ENCODE measurements at places on chromosomes 7 and 10. TPM values are rescaled to one million over a fixed set of nuclear protein-coding genes. Genes with fewer than 3 reads are reported as not detected.
A peak's percentile ranks its signal among the peaks of the same experiment; 100 is the strongest.

The UNCX gene
- not detected for total RNA-seq

The SH2D4B gene
- total RNA-seq, result not detected

The CYP2C19 gene
- not detected for total RNA-seq

The PGAM2 gene
- 0.97 TPM for total RNA-seq

The CSTF2T gene
- total RNA-seq, result 25.0 TPM

The VAX1 gene
- 3.2 TPM for total RNA-seq

The PITX3 gene
- not detected for total RNA-seq

The PARD3 gene
- total RNA-seq, result 37.2 TPM

The ZNF727 gene
- total RNA-seq, result not detected

The OR2A42 gene
- total RNA-seq, result 0.08 TPM

GRCh38 chr10:25232204-25232603 lies 57.4 kb downstream of the GPR158 start:
- DNase-seq, result no peak

GRCh38 chr10:93742633-93743349 lies 14.9 kb upstream of the LGI1 start:
- DNase-seq, result no peak

DNA sequence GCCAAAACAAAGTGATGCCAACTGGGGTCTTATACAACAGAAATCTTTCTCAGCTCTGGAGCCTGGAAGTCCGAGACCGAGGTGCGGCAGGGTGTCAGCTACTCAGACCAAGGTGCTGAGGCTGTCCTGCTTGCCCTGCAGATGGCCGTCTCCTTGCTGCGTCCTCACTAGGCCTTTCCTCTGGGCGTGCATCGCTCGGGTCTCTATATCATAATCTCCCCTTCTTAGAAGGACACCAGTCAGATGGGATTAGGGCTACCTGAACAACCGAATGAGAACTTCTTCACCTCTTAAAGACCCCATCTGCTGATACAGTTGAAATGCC lies 244.7 kb downstream of the EBF3 start:
- no peak for DNase-seq

DNA sequence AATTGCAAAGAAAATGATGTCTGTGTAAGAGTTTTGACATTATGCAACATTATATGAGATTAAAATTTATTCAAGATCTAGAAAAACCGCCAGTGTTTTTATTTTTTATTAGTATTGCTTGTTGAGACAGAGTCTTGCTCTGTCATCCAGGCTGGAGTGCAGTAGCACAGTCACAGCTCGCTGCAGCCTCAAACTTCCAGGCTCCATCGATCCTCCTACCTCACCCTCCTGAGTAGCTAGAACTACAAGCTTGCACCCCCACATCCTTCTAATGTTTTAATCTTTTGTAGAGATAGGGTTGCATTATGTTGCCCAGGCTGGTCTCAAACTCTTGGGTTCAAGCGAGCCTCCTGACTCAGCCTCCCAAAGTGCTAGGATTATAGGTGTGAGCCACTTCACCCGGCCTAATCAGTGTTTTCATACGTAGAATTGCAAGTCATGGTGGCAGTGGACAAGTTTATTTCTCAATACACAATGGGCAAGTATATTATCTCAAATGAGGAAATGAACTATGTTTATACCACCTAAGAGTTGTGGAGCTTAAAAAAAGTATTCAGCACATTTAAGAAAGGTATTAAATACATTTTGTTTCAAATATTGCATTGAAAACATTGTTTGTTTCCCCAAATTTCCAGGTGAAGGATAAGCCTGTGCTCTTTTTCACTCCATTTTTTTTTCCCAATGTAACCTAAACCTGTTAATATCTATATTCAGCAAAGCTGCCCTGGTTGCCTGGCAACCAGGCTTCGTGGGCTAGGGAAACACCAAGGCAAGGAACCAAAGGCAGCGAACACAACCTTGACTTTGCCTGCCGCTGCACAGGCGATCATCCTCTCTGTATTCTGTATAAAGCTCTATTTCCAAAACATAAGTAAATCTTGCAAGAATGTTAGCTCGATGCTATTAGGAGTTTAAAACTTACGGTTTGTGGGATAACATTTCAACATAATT lies 163.9 kb downstream of the CACNB2 start:
- no peak for DNase-seq

DNA sequence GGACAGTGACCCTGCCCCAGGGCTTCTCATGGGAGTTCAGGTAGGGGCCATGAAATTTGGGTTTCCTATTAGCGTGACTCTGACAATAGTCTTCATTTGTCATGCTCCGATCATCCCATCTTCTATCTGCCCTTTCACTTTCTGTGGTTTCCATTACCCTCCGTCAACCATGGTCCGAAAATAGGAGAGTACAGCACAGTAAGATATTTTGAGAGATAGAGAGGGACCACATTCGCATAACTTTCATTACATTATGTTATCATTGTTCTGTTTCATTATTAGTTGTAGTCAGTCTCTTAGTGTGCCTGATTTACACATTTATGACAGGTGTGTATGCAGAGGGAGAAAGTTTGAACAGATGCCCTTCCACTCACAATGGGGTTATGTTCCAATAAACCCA lies 649.2 kb downstream of the SDK1 start:
- DNase-seq, result no peak

- no peak for DNase-seq
Measured at GRCh38 chr7:157943561-157943960, 606.8 kb downstream of the DNAJB6 start.

DNA sequence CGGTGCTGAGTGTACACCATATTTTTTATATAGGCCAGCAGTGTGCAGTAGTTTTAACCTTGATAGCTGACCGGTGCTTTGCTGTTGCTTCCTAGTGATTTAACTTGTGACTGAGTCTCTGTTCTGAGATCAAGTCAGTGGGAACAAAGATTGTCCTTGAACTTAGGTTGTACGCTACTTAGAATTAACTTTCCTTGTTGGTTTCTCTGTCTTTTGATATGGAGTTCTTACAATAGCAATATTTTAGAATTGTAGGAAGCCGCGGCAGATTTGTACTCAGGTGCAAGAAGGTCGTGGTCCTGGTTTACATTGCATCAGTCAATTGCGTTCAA lies 1.3 kb downstream of the DDX21 start:
- no peak for DNase-seq

DNA sequence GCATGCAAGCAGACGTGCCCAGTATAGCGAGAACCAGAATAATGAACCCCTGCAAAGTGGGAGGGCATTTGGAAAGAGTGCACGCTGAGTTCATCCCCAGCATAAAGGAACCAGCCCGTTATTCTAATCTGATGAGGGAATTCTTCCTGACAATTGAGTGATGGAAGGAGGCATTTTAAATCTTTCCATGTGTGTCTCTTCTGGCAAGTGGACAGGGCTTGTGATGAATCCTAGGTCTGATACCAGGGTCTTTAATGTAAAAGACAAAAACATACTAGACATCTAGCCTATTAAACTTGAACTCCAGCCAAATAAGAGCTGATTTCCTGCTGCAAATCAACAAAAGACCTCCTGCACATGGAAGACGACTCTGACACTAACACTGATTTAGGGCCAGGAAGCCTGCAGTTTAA lies 301.2 kb downstream of the DPP6 start:
- DNase-seq, result no peak

DNA sequence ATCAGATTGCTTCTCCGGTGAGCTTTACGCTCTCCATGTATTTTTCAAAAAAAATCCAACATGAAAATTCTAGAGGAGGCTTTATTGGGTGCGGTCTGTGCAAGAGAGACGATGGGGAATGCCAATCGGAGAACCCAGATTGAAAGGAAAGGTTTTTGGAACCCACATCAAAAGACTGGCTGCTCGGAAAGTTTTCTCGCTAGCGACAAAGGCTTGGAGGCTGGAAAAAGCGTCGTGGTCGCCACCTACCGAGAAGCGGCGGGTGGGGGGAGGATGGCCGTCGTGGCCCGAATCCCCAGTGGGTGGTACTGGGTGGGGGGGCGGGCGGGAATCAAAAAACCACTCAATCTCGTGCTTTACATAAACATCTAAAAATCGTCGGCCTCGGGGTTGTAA lies 1.1 kb upstream of the GTF2I start:
- DNase-seq, result no peak

DNA sequence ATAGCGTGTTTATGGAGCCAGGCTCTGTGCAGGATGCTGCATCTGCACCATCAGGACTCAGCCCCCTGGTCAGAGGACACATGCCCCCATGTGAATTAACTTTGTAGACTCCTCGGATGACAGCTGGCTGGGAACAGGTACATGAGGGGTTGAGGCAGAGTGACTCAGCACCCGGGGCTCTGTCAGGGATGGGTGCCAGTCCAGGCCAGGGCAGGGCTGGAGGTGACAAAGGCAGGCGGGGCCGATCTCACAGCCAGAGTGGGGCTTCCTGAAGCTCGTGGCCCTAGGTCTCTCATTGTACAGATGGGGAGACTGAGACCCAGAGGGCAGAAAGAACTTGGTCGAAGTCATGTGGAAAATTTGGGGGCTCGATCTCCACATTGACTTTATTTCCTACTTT lies 35.3 kb upstream of the PCBD1 start:
- DNase-seq, result no peak

DNA sequence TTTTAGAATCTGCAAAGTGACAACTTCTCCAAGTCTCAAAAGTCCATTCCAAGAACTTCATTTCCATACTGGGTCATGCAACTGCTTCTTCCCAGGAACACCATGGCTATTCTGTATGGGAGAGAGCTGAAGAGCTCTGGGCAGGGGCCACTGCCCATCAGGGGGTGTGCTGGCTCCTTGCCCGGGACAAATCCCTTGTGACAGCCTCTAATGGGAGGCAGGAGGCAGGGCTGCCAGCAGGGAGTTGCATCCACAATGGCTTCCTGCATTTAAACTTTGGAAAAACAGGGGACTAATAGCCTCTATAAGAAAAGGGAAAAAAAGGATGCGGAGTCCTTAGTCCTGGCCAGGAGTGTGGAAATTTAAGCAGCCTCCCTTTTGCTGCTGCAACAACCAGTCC lies 18.4 kb upstream of the FRMD4A start:
- DNase-seq, result no peak

GRCh38 chr10:73886085-73886529 lies 11.8 kb upstream of the CAMK2G start:
- peak; percentile 90 for DNase-seq

- no peak for DNase-seq
Measured at GRCh38 chr7:114942446-114943175, 20.7 kb downstream of the MDFIC start.

- no peak for DNase-seq
Measured at GRCh38 chr7:140680886-140681285, 8.1 kb downstream of the ADCK2 start.

- DNase-seq, result no peak
Measured at GRCh38 chr10:74039561-74040145, 41.7 kb downstream of the VCL start.

- peak; percentile 95 for DNase-seq
Measured at GRCh38 chr10:78931321-78932053, 137.3 kb upstream of the ZMIZ1 start.

DNA sequence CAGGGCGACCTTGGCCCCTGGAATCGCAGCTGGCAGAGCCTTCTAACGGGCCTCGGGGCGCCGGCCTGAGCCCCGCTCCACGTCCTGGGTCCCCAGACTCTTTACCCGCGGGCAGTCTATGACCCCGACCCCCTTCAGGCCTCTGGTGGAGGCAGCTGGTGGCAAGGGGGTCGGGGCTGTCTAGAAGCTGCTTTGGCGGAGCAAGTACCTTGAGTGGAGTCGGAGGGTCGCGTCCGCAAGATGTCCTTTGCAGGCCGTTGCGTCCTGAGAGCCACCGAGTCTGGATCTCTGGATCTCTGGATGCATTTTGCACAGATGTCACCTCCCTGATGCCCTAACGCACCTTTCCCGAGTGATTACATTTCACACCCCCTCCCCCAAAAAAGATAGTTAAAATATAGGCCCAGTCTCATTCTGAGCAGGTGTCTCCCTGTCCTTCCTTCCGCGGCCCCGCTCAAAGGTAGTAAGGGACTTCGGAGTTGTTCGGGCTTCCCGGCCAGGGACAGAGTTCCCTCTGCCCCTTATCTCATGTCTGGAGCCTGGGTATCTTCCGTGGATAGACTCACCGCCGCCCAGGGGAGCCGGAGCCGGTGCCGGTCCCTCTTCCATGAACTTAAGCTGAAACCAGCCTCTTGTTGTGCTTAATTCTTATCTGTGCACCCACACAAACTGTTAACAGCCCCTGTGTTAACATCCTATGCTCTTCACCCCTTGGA lies 457 bp downstream of the ACADSB start:
- DNase-seq, result no peak

DNA sequence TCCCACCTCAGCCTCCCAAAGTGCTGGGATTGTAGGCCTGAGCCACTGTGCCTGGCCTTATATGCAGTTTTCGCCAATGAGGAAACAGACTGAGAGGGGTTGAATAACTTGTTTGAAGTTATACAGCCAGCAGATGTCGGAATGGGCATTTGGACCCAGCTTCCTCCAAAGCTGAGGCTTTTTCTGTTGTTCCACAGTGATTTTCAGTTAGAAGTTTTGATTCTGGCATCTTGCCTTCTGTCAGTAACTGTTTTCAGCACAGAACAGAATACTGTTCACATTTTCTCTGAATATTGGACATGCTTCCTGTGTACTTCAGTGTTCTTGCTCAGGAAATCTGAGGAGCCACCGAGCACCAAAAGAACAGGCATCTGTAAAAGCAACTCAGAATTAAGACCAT lies 287.2 kb downstream of the CAMK1D start:
- no peak for DNase-seq

DNA sequence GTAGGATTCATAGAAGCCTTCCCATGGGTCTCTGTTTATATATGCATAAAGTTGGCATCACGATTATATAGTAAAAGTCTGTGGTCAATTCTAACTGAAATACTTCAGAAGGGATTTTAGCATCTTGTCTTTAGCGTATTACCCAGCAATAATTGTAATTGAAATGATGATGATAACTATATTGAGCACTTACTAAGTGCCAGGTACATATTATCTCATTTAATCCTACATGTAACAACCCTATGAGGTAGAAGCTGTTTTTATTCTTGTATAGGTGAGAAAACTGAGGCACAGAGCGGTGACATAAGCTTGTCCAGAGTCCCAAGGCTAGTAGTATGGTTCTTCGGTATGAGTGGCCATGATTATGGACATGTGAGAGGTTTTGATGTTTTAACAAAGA lies 33.8 kb downstream of the PANK1 start:
- no peak for DNase-seq

DNA sequence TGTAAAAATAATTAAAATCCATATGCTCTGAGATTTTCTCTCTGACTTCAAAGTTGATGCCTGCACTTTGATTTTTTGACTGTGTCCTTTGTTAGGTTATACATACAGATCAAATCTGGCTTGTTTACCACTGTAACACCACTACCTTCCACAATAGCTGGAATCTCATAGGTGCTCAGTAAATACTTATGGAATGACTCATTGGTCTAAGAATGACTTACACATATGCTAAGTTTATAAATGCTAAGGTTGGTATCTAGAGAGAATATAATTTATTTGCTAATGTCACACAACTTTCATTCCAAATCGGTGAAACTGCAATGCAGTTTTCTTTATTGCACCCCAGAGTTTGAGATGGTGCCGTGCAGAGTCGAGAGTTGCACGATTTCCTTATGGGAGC lies 578.5 kb downstream of the SH2D4B start:
- DNase-seq, result no peak

GRCh38 chr10:107814865-107815487 lies 650.5 kb upstream of the SORCS1 start:
- DNase-seq, result no peak

GRCh38 chr10:117563780-117564179 lies 21.2 kb downstream of the EMX2 start:
- no peak for DNase-seq

Measured in osteocyte (in vitro differentiated cells).